ENCODE measurements at places on chromosomes 12 and 14.

DNA sequence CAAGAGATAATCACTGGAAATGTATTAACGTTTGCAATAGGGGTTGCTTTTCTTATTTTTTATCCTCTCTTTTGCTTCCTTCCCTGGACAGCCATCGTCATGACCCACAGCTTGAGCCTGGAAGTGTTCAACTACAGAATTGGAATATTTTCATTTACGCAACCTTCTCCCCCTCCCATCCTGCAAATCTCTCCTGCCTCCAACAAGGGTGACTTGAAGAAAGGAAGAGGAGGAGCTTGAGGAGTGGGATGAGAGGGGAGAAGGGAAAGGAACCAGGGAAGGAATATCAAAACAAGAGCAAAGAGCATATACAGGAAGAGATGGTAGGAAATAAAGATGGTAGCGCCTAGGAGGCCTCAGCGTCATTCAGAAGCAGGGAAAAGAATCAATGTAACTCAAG, 1.6 kb upstream of the MANSC4 start:
- no peak for DNase-seq

DNA sequence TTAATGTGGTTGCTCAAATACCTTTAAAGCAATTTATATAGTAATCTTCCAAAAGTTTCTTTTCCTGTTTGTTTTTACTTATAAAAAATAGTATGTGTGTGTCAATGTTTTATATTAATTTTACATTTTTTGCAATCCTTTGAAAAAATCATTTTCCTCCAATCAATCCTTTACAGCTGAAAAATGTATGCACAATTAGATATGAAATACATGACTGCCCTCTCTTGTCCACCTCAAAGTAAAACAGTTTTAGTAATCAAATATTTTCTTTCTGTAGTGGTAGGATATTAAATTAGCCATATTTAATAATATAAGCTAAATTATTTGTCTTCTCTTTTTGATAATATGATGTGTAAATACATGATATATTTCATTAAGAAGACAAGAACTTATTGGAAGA, 269.9 kb downstream of the ADAMTS20 start:
- no peak for DNase-seq

DNA sequence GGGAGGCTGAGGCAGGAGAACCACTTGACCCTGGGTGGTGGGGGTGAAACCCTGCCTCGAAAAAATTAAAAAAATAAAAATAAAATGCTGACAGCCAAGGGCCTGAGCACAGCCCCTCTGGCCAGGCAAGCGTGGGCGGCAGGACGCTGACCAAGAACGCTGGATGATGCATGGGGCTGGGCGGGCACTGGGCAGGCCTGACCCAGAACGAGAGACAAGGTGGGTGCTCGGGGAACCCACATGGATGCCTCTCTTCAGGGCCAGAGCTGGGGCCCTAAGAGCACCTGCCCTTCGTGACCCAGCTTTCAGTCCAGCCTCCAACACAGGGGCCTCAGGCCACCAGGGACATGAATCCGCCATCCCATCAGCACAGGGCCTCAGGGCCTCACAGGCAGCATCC, 11.3 kb downstream of the GALNT9 start:
- DNase-seq: no peak

GRCh38 chr14:35368583-35369392, 35.8 kb downstream of the NFKBIA start:
- DNase-seq: no peak

DNA sequence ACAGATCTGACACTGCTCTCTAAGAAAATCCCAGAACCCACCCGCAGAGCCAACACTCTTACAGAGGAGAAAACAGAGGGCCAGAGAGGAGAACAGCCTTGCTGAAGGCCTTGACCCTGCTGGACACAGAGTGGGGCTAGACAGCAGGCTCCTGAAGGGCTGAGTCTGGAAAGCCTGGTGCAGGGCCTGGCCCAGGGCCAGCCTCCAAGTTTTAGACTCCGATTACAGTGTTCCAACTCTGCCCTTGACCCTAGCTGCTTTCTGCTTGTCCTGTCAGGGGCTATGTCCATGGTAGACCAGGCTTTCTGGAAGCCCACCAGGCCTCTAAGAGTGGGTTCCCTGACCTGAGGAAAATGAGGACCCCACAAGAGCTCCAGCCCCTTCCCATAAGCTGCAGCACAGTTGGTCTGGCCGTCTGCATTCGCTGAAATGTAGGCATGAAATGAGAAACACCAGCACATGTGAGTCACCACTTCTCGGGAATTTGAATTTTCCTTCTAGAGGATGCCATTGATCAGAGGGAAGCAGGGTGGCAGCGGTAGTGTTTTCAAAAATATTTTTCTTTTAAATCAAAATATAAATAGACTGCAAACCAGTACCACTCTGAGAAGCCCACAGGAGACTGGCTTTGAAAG, 154.4 kb downstream of the CALM1 start:
- DNase-seq: no peak
